ENCODE measurements at places on chromosomes 1 and 21.
A peak's percentile ranks its signal among the peaks of the same experiment; 100 is the strongest.

DNA sequence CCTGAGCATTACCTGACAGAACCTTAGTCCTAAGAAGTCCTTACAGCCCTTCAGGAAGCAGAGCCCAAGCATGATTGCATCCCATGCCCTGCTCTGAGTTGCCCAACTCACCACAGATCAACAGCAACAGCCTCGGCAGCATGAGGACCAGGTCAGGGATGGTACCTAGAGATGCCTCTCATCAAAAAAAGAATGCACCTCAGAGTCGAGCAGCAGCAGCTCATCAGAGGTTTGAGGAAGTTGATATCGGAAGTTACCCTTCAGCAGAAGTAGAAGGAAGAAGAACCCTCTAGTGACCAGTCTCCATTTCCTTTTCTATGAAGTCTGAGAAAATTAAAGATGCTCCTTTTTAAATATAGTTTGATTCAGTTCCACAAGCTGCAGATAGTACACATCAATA is at the start of gene FCRL1:
TSS of gene FCRL1 (minus strand) at position 225 of the 400 bp plus-strand sequence. CDS start at position 142, 83 bp downstream.
- no peak for DNase-seq

GRCh38 chr1:1782399-1783221 is 4.3 kb upstream of the NADK start:
- peak; percentile 37 for DNase-seq

DNA sequence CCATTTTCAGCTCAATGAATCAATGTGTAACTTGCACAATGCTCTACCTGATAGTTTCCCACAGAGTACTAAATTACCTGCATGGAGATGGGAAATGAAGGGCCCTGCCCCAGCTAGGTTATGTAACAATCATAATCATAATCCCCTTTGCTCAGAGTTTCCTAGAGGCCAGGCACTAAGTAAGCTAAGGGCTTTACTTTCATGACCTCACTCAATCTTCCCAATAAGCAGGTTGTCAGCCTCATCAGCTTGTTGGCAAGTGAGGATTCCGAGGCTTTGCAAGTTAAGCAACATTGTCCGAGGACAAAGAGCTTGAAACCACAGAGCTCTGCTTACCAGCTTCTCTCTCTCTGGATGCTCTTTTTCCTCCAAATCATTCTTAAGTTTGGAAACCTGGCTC is 64.1 kb upstream of the NTPCR start:
- DNase-seq: no peak

DNA sequence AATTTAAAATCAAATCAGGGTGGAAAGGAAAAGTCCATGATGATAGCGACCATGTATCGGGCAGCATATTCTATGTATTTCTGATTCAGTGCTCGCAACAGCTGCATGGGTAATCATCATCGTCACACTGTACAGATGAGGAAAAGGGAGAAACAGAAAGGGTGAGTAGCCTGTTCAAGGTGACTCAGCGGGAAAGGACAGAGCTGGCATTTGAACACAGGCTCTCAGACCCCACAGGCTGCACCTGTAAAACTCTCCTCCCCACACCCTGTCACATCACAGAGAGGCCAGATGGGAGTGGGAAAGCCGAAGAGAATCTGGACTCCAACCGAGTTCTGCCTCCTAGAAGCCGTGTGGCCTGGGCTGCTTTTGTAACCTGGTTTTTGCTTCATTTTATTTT is 14.0 kb downstream of the RUNX1 start:
- no peak for DNase-seq

GRCh38 chr1:221718381-221719277 is 23.3 kb downstream of the DUSP10 start:
- peak; percentile 12 for DNase-seq

DNA sequence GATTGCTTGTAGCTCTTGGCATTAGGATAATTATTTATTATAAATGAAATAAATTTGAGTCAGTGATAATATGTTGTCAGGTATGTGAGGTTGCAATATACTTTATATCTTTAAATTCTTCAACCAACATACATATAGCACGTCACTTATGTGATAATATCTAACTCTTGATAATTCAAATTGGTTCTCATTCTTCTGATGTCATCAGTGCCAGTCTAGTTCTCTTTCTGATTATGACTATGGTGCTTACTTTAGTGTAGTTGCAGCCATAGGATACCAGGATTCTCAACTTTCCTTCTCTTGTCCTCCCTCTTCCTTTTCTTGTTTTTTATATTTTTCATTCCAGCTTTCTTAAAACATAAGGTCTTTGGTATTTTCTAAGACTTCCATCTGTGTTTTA is 34.8 kb upstream of the ATP6V1G3 start:
- DNase-seq: no peak

DNA sequence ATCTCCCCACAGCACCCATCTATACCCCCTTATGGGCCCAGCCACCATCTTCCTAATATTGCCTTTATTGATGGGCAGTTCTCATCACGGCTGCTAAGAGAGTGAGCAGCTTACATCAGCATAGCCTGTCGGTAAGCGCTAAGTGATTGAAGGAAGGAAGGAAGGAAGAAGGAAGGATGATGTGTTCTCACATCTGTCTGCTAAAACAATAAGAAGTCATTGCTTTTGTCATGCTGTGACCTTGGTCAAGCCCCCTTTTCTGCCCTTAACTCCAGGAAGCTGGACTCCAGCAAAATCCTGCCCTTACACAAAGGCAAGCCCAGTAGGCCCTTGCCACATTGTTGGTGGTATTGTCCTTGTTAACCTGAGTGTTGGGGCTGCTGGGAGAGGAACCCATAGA is 165.0 kb downstream of the ETS2 start:
- no peak for DNase-seq

- DNase-seq: peak; percentile 91
Measured at GRCh38 chr1:229430761-229431283, 3.1 kb downstream of the ACTA1 start.

DNA sequence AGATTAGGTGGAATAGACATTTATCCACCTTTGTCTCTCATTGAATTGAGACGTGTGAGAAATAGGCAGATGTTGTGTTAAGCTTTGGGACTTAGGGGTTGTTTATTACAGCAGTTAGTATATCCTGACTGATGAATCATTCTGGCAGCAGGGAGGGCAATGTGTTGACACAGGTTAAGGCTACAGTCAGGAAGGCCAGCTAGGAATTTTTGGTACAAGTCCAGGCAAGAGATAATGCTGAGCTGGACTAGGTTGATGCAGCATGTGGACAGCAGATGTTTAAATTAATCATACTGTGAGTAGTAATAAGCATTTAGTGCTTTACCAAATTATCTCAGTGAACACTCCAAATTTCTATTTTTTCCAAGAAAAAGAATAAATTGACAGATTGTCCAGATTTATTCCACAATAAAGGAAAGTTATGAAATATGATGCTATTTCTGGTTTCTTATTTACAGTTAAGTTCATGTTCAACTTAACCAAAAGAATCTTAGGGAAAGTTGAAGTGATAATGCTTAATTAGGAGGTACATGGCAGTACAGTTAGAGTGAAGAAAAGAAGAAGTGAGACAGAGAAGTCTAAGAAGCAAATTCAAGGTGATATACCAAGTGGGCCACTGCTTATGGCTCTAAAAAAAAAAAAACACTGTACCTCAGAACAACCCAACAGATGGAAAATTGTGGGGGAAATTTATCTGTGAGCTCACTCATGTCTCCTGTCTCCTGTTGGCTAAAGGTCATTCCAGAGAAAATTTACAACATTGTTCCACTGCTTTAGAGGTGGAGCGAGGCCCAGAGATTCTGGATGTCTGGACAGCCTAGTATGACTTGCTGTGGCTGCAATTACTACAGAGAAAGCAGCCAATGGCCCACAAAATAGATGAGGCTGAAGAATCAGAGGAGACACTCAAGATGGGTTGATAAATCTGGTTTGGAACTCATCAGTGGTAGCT is 102.7 kb upstream of the C21orf91 start:
- DNase-seq: no peak

GRCh38 chr1:223276029-223276428 is 87.9 kb downstream of the SUSD4 start:
- no peak for DNase-seq

- no peak for DNase-seq
Measured at GRCh38 chr21:36915014-36915695, 51.3 kb downstream of the HLCS start.
